ENCODE measurements at places on chromosomes 13 and 19.

DNA sequence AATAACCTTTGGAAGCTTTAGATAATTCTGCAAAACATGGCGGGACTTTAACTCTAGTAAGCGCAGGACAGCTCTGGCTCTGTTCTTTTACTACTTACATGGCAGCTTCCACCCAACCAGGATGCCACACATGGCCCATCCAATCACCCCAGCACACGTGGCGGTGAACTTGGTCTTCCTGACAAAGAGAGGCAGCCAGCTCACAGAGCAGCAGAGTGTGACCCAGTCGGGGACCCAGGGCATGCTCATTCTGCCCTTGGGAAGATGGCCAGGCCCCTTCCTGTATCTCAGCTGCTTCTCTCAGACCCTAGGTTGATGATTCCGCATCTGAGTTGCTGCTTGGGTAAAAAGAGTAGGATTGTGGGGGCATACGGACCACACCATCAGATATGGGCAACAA lies 172.1 kb downstream of the USP12 start:
- no peak for DNase-seq

GRCh38 chr19:3769494-3769893 lies 2.5 kb downstream of the RAX2 start:
- DNase-seq, result no peak

DNA sequence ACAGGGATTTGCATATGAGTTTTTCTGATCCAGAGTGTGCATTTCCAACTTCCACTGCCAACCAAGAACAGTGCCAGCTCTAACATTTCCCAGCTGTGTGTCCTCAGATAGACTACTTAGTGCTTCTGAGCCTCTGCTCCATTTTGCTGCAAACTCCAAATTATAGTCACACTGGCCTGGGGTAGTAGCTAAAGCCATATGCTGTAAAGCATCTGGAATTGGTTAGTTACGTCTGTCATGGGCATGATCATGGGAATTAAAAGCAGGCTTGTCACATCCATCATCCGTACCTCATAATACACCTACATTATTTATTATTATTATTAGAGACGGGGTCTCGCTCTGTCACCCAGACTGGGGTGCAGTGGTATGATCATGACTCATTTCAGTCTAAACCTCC lies 7.1 kb downstream of the ELAVL3 start:
- DNase-seq, result no peak

DNA sequence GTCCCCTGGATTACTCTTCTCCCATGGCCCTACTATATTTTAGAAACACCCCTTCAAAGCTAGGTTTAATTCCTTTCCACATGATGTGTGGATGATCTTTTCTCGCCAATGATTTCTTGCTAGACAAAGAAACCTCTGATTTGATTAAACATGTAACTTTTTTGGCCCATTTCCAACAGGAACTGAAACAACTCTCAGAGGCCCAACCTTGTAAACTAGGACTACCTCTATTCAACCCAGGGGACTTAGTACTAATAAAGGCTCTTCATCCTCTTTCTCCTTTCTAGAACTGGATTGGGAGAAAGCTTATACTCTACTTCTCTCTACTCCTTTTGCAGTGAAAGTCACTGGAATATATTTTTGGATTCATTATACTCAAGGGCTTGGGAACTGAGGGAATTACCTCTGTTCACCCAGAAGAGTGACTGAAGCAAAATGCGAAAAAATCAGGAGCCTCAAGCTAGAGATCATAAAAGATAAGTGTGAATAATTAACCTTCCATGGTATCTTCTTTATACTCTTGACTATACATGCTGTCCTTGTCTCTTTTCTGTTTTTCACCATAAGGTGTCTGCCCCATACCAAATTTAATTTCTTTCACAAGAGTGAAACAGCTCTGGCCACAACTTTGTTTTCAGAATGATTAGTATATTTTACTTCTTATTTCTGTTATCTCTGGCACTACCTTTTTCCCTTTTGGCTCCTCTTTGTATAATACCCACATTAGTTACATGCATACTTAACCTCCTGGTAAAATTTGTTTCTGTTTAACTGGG lies 977.6 kb downstream of the SLITRK5 start:
- no peak for DNase-seq

DNA sequence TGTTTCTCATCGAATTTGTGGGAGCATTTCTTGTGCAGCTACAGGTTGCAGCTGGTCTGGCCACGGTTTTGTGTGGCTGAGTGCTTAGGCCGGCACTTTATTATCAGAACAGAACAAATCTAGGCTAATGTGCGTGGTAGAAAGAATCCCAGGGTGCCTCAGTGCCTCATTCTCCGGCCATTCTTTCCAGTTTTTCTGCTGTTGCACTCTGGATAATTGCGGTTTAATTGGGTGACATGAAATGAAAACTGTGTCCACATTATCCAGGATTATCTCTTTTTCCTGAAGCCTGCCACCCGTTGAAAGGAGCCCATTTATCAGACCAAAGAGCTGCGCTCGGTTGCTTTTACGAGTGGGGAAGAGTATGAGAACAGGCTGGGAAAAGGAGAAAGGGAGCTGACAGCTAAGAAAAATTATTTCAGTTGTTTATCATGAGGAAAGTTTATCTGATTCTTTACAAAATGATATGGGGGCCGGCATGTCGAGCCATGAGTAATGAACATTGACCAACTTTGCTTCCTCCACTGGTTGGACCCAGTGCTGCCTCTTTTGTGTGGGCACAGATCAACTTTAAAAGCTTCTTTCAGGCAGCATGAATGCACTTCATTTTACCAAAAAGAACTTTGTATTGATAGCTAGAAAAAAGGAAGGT lies 117.0 kb upstream of the SOX21 start:
- DNase-seq, result no peak

GRCh38 chr19:39407660-39408391 lies 1.2 kb downstream of the ZFP36 start:
- DNase-seq, result no peak

- DNase-seq, result no peak
These were observed 75.8 kb upstream of the C13orf46 start for GRCh38 chr13:114049626-114050101.

DNA sequence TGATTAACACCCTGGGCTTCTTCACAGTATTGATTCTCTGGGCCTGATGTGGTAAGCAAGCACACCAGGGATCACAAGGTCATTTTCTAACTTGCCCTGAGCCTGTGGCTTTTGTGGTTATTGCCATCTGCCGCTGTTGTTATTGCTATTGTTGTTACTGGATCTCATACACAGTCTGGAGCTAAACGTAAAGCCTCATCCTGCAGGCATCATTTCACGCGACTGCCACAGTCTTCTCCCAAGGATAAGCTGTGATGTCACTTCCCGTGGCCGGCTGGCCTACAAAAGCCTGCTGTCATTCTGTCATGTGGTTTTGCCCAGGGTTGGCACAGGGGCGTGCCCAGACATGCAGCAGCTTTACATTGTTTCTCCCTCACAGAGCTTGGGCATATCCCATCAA lies 154.0 kb upstream of the GPR12 start:
- no peak for DNase-seq

GRCh38 chr13:73089213-73089612 lies 30.4 kb downstream of the KLF5 start:
- no peak for DNase-seq

GRCh38 chr19:38252941-38253691 lies 3.1 kb downstream of the PPP1R14A start:
- no peak for DNase-seq

DNA sequence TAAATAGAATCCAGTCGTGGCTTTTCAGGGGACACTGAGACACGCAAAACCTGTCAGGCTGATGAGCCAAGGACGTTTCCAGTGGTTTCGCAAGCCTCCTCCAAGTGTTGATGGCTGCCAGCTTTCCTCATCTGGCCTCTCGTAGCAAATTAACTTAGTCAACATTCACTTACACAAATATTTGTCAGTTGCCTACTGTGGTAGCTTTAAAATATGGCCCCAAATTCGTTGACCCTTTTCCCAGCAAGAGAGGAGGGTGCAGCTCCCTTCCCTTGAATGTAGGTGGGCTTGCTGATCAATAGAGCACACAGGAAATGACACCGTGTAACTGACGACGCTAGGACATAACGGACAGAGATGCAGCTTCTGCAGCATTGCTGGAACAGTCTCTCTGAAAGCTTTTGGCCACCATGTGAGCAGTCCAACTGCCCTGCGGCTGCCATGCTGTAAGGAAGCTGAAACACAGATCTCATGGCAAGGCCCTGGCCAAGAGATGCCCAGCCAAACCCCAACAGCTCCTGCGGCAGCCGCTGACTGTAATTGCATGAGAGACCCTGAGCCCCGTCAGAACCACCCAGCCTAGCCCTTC lies 5.5 kb upstream of the RANBP3 start:
- DNase-seq, result no peak

DNA sequence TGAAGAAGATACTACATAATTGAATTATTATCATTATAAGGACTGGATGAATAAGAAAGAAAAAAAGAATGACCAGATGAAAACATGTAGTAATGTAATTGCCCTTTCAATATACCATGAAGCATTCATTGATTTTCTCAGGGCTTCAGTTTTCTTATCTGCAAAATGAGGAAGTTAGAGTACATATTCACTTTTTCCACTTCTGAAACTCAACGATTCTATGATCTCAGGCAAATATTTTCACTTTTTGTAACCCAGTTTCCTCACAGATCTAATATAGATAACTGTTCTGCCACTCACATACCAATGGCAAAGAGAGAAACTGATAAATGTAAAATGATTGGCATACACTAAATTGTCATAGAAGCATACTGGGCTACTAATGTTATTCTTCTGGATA lies 856.6 kb upstream of the KLHL1 start:
- DNase-seq, result no peak

GRCh38 chr13:111201304-111201940 lies 86.3 kb downstream of the ARHGEF7 start:
- no peak for DNase-seq

DNA sequence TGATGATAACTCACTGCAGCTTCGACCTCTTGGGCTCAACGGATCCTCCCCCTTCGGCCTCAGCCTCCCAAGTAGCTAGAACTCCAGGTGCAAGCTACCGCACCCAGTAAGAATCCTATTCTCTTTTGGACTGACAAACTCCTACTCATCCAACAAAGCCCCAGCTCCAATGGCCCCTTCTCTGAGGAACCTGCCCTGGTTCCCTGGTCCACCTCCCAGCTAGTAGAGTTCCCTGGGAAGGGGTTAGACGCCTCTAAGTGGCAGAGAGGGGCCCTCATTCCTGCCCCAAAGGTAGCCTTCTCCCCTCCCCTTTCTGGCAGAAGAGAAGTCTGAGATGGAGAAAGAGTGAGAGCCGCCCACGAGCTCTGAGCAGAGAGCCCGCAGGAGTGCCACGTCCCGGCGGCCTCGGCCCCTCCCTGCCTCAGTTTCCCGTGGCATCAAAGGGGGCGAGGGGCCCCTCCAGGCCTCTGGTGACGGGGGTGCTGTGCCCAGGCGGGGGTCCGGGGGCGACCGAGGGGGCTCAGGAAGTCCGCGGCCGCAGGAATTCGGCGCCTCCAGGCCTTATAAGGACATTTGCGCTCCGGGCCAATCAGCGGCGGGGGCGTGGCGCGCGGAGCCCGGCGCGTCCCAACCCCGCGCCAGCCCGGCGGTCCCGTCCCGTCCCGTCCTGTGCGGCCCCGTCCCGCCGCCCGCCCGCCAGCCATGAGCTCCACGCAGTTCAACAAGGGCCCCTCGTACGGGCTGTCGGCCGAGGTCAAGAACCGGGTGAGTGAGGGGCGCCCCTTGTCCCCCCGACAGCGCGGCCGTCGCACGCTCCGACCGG lies at the start of gene CNN2:
TSS of gene CNN2 (plus strand) at position 649 of the 823 bp plus-strand sequence. CDS start at position 703, 54 bp downstream.
- peak; percentile 91 for DNase-seq

GRCh38 chr13:47696674-47697073 lies 304.4 kb downstream of the SUCLA2 start:
- DNase-seq, result no peak

DNA sequence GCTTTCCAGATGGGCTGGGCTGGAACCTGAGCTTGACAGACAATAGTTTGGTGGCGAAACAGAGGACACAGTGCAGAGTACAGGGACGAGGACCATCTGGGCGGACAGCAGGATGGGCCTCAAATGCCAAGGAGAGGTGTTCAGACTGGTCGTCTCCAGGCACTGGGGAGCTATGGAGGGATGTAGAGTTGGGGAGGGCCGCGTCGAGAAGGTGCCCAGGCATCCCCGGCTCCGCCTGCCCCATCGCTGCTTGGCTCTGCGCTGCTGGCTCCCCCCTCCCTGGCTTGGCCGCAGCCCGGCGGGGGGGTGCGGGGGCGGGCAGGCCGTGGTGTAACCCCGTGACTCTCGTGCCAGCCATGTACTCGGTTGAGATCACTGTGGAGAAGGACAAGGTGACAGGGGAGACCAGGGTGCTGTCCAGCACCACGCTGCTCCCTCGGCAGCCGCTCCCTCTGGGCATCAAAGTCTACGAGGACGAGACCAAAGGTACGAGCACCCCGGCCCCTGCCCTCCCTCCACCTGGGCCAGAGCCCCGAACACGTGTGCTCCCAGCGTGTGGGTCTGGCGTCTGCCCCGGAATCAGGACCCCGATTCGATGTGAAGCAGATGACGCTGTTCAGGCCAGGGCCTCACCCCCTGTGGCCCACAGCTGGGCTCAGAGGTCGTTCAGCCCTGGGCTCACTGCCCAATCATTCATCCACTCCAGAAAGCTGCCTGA lies 10.8 kb upstream of the MISP start:
- DNase-seq, result no peak

- no peak for DNase-seq
These were observed 362.4 kb downstream of the DIAPH3 start for GRCh38 chr13:59801107-59801880.

GRCh38 chr19:49680421-49681351 lies 3.6 kb downstream of the PRMT1 start:
- DNase-seq, result peak; percentile 98

DNA sequence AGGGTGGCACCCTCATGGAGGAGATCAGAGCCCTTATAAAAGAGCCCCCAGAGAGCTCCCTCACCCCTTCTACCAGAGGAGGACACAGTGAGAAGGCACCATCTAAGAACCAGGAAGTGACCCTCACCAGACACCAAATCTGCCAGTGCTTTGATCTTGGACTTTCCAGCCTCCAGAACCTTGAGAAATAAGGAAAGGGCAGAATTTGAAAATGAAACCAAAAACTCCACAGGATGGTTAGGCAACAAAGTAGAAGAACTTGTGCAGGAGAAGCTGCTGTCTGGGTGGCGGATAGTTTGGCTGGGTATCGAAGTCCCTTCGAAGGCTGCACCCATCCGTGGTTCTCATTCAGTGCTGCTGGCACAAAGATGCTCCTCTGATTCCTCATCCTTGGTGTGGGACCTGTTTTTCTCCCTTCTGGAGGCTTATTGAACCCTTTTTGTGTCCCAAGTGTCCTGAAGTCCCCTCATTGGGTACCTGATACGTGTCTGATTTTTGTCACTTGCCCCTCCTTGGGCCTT lies 130.8 kb downstream of the KDM4B start:
- DNase-seq, result no peak

Data from type B pancreatic cell (in vitro differentiated cells).